ENCODE measurements at places on chromosomes 6 and 20.

DNA sequence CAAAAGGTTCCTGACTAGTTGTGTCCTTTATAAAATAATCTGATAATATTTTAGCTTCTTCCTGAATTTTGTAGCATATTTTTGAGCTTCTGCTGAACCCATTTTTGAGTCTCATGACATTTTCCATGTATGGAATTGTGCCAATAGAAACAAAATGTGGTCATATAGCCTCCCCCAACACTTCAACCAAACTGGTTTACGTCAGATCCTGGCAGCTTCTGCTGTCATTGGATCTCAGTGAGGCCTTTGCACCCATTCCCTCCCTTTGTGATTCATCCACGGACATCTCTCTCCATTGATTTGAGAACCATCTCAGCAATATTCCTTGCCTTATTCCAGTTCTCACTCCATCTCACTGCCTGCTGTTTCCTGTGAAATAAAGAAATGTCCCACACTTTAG, 166.0 kb upstream of the PROKR2 start:
- no peak for DNase-seq

- peak; percentile 97 for DNase-seq
Measured at GRCh38 chr6:146914489-146915483, 289.4 kb upstream of the STXBP5 start.

GRCh38 chr6:85389151-85389797, 60.6 kb upstream of the NT5E start:
- no peak for DNase-seq

GRCh38 chr6:45036103-45036502, 292.0 kb upstream of the RUNX2 start:
- DNase-seq, result no peak

DNA sequence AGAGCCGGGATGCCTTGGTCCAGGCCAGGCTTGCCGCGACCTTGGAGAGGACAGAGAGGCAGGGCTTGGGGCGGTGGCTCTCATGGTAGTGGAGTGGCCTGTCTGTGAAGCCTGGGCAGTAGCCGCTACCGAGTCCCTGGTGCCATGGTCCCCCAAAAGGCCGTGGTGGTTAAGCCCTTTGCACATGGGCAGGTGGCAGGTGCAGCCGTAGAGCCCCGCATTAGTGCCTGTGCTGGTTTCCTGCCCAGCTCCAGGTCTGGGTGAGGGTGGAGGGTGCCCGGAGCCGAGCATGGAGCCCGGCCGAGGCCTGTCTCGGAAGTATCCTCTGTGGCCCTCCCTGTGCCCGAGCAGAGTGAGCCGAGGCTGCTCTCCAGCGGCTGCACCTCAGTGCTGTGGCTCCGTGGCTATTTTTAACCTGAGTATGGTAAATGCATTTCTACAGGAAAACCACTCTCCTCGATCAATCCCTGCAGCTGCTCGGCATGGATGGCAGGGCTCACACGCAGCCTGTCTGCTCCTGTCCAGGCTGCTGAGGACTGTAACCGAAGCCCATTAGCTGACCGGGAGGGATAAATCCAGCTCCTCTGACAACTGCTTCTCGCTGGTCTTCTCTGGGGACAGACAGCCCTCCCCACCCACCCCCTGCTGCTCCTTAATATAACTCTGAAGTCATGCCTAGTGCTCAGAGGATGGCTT, 36.3 kb upstream of the GATA5 start:
- DNase-seq, result no peak

DNA sequence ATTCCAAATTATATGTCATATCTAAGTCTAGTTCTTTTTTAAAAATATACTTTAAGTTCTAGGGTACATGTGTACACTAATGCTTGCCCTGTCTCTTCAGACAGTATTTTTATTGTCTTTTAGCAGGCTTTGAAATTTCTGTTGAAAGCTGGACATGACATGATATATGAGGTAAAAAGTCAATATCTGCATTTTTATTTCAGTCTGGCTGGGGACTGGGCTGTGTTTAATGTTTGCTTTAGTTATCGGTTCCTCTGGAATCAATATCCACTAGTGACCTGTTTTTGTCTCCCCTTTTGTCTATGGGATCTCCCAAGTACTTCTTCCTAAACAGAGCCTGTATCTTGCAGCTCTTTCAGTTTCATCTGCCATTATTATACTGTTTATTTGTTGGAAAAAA, 786.2 kb upstream of the GJE1 start:
- DNase-seq, result no peak

DNA sequence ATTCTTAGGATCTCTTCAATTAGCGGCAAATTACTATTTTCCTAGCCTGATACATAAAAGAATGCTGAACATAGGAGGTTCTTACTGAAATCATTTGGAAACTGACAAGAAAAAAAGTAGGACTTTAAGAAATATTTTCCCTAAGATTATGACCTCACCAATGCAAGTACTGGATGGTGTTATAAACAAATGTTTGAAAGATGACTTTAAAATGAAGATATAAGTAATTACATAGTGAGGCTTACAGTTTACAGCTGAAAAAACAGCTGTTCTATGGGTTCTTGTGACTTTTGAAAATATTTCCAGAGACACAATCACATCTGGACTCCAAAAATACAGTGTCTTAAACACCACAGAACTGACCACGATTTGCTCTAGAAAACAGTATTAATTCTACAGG, 64.9 kb downstream of the ADAT2 start:
- DNase-seq, result no peak

GRCh38 chr20:34792687-34793363, 32.6 kb downstream of the NCOA6 start:
- no peak for DNase-seq

DNA sequence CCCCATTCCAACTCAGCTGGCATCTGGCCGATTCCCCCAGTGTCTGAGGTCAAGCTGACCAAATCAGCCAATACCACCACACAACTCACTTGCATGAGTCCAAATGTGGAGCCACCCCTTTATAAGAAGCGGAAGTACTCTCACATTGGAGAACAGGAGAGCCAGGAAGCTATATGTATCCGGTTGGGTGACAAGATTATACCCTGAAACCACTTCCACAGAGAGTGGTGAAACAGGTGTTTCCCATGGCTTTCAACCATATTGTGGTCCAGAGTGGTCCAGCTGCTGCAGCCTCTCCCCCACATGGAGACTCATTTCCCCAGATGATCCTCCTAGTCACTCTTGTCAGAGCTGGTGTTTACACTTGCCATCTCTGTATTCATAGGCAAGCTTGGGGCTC, 24.0 kb upstream of the SERINC1 start:
- no peak for DNase-seq

GRCh38 chr6:117907601-117908245, 659 bp downstream of the SLC35F1 start:
- no peak for DNase-seq

DNA sequence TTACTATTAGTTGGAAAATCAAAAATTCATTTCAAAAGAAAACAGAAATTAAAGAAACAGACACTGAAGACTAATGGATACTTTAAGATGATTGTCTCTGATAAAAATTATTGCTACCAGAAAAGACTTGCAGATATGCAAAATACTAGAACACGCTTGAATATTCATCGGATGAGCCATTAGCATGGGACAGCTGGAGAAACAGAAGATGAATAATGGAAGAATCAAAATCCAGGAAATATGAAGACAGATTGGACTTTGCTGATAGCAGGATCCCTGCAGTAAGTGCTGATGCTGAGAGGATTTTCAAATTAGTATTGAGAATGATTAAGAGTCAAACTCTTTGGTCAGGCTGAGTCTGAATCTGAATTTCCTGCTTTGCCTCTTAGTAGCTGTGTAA, 169.4 kb downstream of the EYS start:
- no peak for DNase-seq

DNA sequence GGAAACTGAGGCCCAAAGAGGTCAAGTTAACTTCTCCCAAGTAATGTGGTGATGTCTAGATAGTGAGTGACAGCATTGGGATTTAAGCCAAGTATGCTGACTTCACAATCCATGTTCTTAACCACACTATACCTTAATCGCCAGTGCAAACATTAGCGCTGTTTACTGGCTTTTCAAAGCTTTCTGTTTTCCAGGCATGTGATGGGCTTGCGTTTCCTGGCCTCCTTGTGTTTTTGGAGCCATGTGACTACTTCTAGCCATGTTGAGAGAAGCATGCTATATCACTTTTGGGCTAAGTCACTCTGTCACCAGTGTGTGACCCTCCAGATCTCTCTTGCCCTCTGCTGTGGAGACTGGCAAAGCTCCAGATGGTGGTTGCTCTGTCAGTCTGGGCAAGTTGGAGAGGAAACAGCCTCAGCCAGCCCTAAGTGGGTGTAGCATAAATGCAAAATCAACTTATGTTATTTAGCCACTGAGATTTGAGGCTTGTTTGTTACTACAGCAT, 76.9 kb downstream of the ANKRD6 start:
- no peak for DNase-seq

DNA sequence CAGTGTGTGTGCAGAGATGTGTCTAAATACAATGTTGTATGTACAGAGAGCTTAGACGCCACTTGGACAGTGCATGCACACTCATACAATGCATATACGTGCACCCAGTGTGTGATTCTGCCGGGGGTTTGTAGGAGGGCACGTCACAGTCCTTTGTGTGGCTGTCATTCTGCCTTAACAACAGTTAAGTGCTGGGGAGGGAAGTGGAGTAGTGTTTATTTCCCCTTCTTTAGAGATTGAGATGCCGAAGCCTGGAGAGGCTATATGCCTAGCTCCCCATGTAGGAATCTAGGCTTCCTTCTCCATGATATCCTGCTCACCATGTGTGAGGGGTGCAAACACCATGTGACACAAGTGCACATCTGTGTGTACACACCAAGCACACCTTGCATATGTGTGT, 38.2 kb downstream of the MDFI start:
- no peak for DNase-seq

DNA sequence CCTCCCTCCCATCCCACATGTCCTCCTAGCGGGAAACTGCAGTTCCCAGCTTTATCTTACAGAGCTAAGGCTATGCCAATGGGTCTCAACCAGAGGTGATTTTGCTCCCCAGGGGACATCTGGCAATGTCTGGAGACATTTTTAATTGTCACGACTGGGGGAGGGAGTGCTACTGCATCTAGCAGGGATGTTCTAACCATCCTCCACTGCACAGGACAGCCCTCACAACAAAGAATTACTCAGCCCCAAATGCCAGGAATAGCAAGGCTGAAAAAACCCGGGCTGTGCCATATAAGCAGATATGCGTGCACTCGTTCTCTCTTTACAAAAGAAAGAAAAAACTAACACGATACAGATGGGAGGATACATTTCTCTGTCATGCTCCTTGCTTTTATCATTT, 8.5 kb downstream of the MRPS18A start:
- no peak for DNase-seq

DNA sequence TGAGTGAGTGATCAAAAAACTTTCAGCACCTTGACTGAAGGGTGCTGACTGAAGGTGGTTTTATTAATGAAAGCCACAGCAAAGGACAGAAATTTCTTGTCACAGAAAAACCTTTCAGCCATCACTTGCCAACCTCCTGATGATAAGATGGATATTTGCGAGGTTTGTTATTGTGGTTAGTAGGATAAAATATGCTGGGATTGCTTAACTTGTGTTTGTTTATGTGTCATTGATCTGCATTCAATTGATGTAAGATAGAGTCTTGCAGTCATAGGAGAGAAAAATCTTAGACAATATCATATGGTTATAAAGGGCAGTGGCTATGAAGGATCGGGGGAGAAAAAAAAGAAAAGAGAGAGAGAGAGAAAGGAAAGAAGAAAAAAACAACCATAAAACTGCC, 1.2 kb downstream of the TSBP1 start:
- DNase-seq, result no peak

DNA sequence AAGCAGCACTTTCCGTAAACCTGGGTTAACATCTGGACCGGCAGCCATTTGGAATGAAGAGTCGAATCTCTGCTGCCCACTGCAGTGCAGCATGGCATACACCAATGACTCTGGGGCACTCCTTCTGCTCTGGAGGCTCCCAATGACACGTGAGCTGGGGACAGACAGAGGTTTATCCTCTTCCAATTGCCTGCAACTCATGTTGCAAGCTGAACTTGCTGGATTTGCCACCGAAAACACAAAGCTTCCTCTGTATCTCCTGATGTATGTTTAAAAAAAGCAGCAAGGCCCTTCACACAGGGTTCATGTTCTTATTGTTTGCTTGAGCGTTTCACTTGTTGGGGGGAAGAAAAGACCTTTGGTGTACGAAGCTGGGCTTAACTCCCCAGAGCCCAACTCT, 10.8 kb downstream of the NCOA5 start:
- no peak for DNase-seq

DNA sequence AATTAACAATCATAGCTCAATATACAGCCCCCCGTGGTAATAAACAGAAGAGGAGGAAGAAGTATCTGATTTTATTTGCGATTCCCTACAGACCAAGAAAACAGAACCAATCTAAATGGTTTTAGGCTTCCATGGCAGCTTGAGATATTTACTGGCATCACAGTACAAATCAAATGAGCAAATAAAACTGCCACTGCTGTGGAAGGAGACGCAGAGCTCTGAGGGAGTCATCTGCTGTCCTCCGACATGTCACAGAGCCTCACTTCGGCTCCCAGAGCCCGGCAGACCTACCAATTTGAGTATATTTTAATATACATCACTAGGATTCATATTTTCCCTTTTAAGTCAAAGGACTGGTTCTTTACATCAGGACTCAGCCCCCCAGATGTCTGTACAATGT, 145.2 kb upstream of the KCNQ5 start:
- DNase-seq, result no peak

DNA sequence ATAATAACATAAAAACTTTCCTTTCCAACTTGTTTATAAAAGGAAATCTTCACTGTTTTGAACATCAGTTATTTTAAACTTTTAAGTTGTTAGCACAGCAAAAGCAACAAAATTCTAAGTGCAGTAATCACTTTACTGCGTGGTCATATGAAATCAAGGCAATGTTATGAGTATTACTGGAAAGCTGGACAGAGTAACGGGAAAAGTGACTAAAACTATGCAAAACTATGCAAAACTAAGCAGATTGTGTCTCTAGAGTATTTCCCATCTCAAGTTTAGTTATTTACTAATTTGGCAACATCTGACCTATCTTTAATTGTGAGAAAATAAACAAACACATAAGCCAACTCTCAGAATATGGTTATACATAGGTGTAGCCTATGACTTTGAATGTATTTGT, 10.9 kb upstream of the ANKEF1 start:
- no peak for DNase-seq

Data from kidney glomerular epithelial cell (primary cell).